Pancreas (tissue), 10 donors: ENCODE measurements at places on chromosomes 2 and 18. TPM values are rescaled to one million over a fixed set of nuclear protein-coding genes. Genes with fewer than 3 reads are reported as not detected.

DNA sequence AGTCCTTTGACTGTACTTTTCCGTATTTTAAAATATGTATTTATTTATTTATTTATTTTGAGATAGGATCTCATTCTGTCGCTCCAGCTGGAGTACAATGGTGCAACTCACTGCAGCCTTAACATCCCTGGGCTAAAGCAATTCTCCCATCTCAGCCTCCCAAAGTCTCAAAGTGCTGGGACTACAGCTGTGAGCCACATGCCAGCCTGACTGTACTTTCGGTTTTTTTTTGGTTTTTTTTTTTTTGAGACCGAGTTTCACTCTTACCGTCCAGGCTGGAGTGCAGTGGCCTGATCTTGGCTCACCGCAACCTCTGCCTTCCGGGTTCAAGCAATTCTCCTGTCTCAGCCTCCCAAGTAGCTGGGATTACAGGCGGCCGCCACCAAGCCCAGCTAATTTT lies 28.9 kb upstream of the CCNYL1 start:
- no peaks in the 10 kb centered on the region for H3K36me3 ChIP-seq
- H3K27me3 ChIP-seq = no peaks in the 10 kb centered on the region
- DNase-seq = no peak

DNA sequence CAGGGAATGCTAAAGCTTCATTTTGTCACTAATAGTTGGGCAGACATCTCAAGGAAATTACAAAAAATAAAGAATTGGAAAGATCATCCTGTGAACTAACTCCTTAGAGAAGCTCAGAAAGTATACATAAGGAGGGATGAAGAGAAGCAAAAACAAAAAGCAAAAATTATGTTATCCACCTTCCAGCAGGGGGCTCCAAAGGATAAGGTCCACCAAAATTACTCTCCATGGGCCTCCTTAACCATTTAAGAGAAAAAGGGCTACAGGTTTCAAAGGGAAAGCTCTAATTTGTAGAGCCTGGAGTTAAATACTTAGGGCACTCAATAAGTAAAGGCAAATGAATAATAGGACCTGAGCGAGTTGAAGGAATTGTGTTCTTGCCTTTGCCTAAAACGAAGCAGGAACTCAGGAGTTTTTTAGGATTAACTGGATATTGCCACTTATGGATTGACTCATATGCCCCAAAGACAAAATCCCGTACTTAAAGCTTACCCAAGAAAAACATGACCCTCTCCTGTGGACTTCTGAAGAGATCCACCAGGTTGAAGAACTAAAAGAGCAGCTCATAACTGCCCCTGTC lies 1167.9 kb downstream of the DSC3 start:
- H3K4me1 ChIP-seq = no peaks in the 10 kb centered on the region
- H3K27ac ChIP-seq = no peak overlapping the region
- H3K36me3 ChIP-seq = no peaks in the 10 kb centered on the region

DNA sequence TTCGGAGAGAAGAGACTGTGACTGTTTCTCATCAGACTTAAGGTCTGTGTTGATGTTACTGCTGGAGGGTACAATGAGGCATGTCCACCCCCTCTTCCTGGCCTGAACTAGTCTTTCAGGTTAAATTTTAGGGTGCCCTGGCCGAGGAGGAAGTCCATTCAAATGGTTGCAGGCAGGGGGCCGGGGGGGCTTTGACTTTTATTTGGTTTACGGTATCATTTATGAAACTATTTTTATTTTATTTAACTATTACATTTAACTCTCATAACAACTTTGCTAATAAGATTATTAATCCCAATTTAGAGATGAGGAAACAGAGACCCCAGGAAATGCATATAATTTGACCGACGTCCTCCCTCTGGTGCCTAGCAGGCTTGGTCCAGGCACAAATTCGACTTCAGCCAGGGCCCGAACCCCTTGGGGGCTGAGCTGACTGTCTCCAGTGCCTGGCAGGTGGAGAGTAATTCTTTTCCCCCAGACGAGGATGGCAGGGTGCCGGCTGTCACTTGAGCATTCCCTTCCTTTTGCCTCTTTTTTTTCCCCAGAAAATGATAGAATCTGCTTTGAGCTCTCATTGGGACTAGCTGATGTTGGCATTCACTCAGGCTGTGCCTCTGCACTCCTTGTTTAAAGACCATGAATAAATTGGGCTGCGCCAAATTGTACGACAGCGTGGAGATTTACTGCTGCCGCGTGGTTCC lies 255.3 kb upstream of the SALL3 start:
- H3K4me1 ChIP-seq = no peaks in the 10 kb centered on the region
- no peak for DNase-seq
- no peak overlapping the region for H3K27ac ChIP-seq
- H3K4me3 ChIP-seq = no peak overlapping the region
- H3K27me3 ChIP-seq = no peaks in the 10 kb centered on the region

GRCh38 chr2:96197546-96198255 lies 10.9 kb downstream of the STARD7 start:
- H3K27ac ChIP-seq = no peak overlapping the region
- no peak overlapping the region for H3K4me3 ChIP-seq
- peaks cover 22% of the 10 kb centered on the region for H3K36me3 ChIP-seq
- peaks cover 33% of the 10 kb centered on the region for H3K4me1 ChIP-seq
- DNase-seq = no peak

DNA sequence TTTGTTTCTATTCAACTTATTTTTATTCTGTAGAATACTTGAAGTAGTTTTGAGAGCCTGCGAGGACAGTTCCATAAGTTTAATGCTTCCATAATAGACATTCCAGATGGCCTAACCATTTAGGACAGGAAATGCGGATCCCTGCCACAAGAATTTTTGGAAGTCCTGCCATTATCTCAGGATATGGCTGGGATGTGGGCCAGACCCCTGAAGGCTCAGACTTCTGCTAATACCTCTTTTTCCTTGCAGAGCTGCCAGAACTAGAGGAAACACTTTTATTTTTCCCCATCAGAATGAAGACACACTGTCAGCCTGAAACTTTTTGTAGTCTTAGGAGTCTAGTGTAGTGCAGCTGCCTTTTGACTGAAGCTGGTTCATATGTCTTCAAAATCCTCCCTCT lies 806.5 kb downstream of the TDRD15 start:
- DNase-seq = no peak
- no peak overlapping the region for H3K27ac ChIP-seq
- H3K27me3 ChIP-seq = no peaks in the 10 kb centered on the region
- H3K4me3 ChIP-seq = no peak overlapping the region

GRCh38 chr2:60483401-60483800 lies 70.1 kb downstream of the BCL11A start:
- no peaks in the 10 kb centered on the region for H3K27me3 ChIP-seq
- no peak overlapping the region for H3K4me3 ChIP-seq
- H3K36me3 ChIP-seq = no peaks in the 10 kb centered on the region

DNA sequence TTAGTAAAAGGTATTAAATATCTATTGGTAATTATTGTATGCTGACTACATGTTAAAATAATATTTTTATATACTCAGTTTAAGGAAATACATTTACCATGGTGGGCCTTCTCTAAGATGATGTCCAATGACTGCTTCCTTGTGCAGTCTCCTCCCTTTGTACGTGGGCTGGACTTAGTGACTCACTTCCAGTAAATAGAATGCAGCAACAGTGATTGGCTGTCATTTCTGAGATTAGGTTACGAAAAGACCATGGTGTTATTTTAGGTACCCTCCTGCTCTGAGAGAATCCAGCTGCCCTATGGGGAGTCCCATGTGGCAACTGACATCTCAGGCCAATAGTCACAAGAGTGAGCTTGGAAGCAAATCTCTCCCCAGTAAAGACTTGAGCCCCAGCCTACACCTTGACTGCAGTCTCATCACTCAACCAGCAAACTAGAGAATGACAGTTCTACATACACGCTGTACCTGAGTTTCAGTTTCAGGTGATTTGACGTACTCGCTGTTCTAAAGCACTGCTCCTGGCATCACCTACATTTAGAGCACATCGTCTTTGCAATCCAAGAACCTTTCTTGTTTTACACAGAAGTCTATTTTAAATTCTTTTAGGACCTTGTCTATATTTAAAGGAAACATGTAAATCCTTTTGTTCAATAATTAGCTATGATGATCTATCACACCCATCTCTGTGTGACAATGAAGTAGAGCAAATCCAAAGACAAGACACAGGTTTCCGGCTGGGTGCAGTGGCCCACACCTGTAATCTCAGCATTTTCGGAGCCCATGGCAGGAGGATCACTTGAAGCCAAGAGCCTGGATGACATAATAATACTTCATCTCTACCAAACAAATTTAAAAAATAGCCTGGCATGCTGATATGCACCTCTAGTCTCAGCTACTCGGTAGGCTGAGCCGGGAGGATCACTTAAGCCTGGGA lies 87.2 kb downstream of the COBLL1 start:
- H3K36me3 ChIP-seq = no peaks in the 10 kb centered on the region
- H3K27ac ChIP-seq = no peak overlapping the region
- DNase-seq = no peak

DNA sequence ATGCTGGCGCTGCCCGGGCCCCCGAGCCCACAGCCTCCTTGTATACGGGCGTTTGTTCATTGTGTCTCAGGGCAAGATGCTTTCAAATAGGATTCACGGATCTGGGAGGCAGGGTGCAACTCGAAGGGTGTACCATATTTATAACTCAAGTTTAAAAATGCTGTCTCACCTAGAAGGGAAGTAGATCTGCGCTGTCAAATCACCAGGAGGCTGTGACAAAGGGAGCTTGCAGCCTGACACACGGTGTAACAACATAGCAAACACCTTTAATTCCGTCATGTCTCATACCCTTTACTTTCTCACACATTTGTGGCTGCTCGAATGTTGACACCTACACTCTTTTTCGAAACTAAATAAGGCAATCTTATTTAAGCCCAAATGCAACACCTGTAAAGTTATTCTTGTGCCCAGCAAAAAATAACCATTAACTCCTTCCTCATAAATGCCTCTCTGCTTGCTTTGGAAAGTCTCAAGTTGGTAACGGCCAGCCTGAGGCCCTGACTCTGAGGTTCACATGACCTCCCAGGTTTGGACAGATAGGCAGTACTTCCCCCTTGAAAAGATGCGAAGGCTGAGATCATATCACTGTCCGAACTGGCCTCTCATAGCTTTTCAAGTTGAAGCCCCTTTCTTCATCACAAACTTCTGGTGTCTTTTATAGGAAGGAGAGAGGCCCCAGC lies 11.6 kb downstream of the ZEB2 start:
- no peaks in the 10 kb centered on the region for H3K27me3 ChIP-seq
- no peak for DNase-seq
- H3K4me3 ChIP-seq = no peak overlapping the region
- peaks cover 4% of the 10 kb centered on the region for H3K4me1 ChIP-seq
- no peak overlapping the region for H3K27ac ChIP-seq

- H3K4me1 ChIP-seq = no peaks in the 10 kb centered on the region
- DNase-seq = no peak
- no peaks in the 10 kb centered on the region for H3K27me3 ChIP-seq
- no peak overlapping the region for H3K27ac ChIP-seq
Measured at GRCh38 chr2:73068147-73068546, 3.4 kb downstream of the SFXN5 start.

- no peaks in the 10 kb centered on the region for H3K4me1 ChIP-seq
- no peak overlapping the region for H3K4me3 ChIP-seq
- no peak overlapping the region for H3K27ac ChIP-seq
- no peaks in the 10 kb centered on the region for H3K36me3 ChIP-seq
- DNase-seq = no peak
Measured at GRCh38 chr2:185174353-185174752, 564.3 kb upstream of the FSIP2 start.

DNA sequence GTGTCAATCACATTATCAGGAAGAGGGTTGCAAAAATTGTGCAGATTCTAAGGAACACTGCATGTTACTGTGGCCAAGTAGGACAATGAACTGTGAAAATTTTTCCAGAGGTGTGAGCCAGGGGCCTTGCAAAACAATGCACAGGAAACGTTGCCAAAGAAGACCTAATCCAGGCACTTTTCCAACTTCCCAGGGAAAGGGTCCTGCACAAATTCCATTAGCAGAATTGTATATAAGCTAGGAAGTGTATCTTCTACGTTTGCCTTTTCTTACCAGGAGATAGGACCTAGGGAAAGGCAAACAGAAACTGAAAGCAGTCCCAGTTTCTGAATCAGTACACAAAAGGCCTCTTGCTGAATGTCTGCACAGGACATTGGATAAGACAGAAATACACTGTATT lies 1888.3 kb upstream of the CELF4 start:
- no peaks in the 10 kb centered on the region for H3K36me3 ChIP-seq
- DNase-seq = no peak
- H3K27ac ChIP-seq = no peak overlapping the region
- no peak overlapping the region for H3K4me3 ChIP-seq

DNA sequence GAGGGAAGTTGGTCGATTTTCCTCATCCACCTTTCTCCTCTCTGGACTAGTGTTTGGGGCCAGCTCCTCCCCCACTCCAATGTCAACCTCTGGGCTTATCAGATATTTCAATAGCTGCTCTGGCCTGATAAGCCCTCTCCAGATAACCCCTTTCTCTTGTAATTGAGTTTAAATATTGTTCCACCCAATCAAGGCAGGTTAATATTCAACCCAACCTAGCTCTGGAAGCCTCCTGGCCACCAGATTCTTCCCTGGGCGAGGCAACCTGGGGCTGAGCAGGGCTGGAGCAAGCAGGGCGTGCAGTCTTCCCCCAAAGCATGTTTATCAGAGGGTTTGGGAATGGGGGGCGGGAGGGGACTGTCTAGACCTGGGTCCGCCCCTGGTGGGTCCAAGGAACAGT lies 73.8 kb downstream of the TFCP2L1 start:
- H3K27me3 ChIP-seq = no peaks in the 10 kb centered on the region
- peak; percentile 29 for DNase-seq
- peaks cover 6% of the 10 kb centered on the region for H3K4me1 ChIP-seq

DNA sequence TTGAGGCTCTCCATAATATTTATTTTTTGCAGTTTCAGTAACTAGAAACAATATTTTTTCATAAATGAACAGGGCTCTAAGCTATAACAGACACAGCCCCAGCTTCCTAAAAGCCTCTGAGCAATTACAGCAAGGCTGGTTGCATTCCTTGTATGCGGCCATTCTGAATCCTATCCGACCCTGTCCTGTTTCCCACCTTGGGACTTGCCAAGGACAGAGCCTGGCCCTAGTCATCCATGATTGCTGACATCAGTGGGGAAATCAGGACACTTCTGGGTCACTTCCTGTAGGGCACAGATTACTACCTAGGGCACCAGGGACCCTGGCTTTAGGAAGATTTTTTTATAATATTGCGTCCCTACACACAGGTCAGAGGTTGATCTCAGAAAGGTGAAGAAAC lies 5.5 kb downstream of the TMEM177 start:
- peaks cover 7% of the 10 kb centered on the region for H3K36me3 ChIP-seq
- H3K27ac ChIP-seq = no peak overlapping the region

DNA sequence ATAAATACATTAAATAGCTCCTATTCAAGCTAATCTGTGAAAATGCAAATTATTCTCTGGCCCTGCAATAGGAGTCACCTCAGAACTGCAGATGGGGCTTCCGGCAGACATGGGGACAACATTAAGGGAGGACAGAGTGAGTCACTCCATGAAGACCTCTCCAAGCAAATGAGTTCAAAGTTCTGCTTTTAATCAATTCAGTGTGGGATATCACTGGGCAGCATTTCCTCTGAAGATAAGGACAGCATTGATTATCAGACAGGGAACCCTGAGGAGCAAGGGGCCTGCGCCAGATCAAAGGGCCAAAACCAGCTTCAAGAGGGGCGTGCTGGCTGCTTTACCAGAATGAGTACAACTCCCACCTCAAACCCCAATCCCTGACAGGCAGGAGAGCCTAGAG lies 356.9 kb upstream of the KLHL29 start:
- no peaks in the 10 kb centered on the region for H3K4me1 ChIP-seq
- DNase-seq = no peak
- H3K27ac ChIP-seq = no peak overlapping the region

COLEC12 gene
- 0.56 TPM for total RNA-seq

SUPT7L gene
- total RNA-seq = 10.9 TPM

ARHGAP25 gene
- 1.4 TPM for total RNA-seq

CYB5A gene
- total RNA-seq = 206 TPM

L3MBTL4 gene
- total RNA-seq = 4.4 TPM

NEMP2 gene
- 2.3 TPM for total RNA-seq

CYP26B1 gene
- total RNA-seq = 1.3 TPM
